NCI-H1092 (cell line): ENCODE measurements at places on chromosomes 5 and 9.

DNA sequence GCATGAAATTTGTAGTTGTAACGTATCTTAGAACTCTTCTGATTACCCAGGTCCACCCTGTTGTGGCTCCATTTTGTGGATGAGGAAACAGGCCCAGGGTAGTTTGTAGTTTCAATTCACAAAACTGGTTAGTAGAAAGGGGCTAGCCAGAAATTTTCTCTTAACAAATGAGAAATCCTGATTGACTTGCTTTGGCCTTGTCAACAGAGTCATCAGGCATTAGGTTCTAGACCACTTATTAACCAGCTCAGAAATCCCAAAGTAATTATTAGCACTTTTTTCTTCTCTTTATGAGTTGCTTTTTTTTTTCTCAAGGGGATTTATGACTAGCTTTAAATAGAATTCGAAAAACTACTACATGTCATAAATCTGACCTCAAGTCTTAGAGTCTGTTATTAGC lies 160.2 kb downstream of the SH3GL2 start:
- no peak for DNase-seq

GRCh38 chr9:110446171-110446570 lies 108.5 kb upstream of the TXNDC8 start:
- DNase-seq: no peak

DNA sequence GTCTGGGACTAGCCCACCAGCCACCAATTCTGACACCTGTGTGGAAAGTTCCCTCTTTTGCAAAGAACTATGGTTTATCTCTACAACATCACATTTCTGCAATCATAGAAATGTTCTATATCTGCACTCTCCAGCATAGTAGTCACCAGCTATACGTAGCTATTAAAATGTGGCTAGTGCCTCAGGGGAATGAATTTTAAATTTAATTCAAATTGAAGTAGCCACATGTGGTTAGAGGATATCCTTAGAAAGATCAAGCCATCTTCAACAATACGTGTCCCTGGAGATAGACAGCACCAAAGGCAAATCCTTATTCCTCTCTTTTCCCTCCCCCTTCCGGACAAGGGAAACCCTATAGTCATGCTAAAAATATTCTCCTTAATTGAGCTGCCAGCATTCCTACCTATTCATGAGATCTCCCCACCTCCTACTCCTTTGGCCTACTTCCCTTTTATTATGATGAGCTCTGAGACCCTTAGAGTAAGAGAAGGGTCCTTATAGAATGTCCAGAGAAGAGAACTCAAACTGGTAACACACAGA lies 11.1 kb downstream of the LCP2 start:
- DNase-seq: no peak

DNA sequence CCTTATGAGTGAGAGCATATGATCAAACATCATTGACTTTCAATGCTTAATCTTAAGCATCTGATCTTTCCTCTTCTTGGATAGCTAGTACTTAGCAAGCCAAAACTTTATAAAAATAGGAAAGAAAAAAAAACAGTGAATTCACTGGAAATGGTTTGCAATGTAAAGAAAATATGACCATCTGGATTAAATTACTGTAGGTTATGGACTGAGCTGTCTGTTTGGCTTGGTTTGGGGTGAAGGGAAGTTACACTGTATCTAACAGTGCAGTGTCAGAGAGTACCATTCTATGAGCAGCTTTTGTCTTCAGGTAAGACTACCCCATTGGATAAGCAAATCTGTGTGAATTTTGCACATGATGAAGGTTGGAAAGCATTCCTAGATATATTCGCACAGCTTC lies 151.4 kb downstream of the TLE1 start:
- DNase-seq: no peak

GRCh38 chr5:96537386-96537785 lies 104.3 kb upstream of the PCSK1 start:
- DNase-seq: no peak
